ENCODE measurements at places on chromosomes 6 and 20.

- no peak for DNase-seq
These were observed 461.3 kb downstream of the KIF16B start for GRCh38 chr20:16111852-16112412.

- no peak for DNase-seq
These were observed 56.4 kb downstream of the FOXF2 start for GRCh38 chr6:1445650-1446330.

DNA sequence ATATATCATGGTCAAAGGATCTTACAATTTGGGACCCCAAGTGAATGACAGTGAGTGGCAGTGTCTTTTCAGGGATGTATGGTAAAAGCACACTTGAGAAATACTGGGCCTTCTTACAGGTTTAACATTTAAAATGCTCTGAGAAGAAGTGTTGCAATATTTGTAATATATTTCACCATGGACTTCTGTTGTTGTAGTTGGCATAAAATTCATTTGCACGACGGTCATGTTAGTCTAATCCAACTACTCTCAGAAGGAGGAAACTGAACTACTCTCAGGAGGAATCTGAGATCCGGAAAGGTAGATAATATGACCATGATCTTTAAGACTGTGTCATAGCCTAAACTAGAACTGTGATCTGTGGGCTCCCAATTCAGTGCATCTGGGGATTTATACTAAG, 700.1 kb downstream of the HDGFL1 start:
- no peak for DNase-seq

- DNase-seq = no peak
These were observed 50.0 kb upstream of the DST start for GRCh38 chr6:56692523-56693245.

- DNase-seq = no peak
These were observed 19.8 kb upstream of the LMBRD1 start for GRCh38 chr6:69816569-69816968.

GRCh38 chr6:19327241-19327640, 509.9 kb upstream of the ID4 start:
- DNase-seq = no peak

DNA sequence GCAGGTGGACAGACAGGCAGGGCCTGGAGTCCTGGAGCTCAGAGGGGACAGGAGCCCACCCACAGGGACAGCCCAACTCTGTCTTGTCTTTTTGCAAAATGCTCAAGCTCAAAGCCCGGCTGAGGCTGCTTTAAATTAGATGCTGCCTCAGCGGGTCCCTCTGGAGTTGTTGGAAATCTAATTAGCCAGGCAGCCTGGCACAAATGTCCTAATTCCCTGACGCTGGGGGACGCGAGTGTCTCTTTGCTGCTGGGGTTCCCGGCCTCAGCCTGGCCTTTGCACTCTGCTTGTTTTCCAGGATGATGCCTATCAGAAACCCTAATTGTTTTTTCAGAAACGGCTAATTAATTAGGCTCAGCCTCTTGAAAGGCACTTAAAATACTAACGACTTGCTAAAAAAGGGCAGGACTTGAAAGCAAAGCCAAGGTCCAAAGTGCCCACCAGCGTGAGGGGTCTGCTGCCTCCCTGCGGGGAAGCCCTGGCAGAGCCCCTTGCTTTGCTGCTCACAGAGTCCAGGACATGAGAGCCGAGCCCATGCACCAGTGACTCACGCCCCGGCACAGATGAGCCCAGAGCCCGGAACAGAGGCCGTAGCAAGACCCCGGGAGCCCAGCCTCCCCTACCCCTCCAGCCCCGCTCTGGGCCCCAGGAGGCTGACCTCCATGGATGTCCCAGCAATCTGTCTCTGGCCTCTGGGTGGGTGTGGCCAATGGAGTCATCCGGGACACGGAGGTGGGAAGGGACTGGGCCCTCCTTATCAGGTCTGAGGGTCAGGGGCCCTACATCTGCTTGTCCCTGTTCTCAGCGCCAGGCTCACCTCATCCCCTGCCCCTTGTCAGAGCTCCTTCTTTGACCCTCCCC, 46.0 kb upstream of the BHLHE23 start:
- DNase-seq = no peak

GRCh38 chr6:72216222-72217068, 330.1 kb downstream of the RIMS1 start:
- no peak for DNase-seq

DNA sequence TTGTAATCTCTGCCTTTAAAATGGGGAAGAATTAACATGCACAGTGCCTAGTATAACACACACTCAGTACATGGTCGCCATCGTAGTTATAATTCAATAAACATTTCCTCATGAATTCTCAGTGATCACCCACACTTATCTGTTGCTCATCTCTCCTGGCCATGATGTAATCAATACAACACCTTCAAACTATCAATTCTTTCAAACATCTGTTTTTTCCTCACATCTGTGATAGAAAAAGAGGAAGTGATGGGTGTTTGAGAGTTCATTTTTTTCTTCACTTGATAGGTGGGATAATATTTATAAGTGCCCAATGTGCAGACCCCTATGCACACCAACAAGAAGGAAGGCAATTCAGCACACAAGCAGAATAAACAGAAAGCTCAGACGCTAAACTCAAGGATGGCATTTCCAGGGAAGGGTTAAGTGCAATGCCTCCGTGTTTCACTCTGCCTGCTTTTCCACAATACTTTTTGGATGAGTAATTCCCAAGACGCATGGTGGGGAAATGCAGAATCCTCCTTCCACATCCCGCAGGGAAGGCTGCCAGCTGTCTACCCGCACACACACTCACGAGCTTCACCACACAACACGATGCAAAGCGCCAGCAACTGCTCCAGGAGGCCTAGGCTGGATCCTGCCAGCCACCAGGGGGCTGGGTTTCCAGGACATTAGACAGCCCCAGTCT, 100.3 kb downstream of the GMPR start:
- no peak for DNase-seq

GRCh38 chr6:36963451-36964290, 9.1 kb downstream of the PI16 start:
- DNase-seq = no peak

DNA sequence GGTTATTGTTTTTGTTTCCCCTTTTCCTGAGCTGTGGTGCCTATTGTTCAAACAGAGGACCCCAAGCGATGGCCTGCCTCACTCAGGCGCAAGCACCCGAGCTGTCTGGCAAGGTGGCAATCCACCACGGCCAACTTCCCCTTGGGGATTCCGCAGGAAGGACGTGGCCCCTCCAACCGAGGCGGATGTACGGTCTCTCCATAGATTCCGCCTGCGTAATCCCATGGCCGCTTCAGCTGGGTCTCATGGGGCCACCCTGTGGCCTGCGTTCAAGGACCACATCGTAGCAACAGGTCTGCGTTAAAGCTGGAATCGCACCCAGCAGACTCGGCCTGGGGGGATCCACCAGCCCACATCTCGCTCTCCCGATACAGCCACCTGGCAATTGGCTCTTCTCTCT, 79.9 kb downstream of the CEBPB start:
- DNase-seq = no peak

DNA sequence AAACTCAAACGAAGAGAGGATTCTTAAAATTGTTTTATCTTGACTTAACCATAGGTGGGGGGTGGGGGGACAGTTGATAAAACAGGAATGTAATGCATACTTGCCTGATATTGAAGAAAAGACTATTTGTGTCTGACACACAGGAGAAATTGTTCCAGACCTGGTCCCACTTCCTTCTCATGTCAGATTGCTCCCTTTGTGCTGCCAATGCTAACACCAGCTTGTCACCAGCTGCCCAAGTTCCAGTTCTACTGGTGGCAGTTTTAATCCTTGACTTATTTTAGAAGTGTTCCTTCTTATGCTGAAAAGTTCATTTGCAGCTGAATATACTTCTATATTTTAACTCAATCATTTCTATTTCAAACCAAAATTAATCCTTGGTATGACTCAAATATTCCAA, 127.3 kb downstream of the GMDS start:
- DNase-seq = no peak

DNA sequence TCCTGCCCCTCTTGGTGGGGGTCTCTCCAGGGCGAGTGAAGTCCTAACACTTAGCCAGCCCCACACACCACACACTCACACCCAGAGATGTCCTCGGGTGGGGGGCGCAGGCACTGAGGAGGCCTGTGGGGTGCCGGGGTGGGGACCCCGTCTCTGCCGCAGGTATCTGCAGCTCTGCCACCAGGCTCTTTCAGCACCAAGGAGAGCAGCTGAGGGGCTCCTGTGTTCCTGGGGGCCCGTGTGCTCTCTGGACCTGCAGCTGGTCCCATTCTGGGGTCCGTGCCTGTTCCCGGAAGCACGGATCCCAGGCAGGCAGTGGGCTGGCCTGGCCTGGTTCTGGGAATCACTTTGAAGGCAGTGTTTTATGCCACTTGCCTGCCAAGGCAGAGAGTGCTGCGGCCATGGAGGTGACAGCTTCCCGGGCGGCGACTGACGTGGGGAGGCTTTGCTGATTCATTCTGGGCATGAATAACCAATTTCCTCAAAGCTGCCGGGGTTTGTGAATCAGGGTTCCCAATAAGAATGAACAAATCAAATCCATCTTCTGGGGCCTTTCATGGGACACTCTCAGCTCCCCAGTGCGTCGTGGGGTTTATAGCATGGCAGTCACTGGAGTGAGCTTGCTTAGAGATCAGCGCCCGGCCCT, 54.4 kb upstream of the SLCO4A1 start:
- DNase-seq = no peak

DNA sequence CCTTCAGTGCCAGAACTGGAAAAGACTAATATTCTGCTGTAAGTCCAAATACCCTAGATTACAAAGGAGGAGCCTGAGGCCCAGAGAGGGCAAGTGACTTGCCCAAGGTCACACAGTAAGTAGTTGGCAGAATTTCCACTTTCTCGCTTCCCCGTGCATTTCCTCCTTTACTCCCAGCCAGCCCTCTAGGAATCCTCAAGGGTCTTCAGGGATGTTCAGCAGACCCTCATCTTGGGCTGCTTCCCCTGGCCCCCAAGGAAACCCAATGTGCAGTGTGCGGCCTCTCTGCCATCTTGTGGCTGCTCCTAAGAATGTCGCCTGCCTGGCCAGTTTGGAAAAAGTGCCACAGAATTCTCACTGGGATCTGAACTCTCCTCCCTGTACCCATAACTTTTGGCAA, 217.7 kb upstream of the LRFN2 start:
- no peak for DNase-seq

DNA sequence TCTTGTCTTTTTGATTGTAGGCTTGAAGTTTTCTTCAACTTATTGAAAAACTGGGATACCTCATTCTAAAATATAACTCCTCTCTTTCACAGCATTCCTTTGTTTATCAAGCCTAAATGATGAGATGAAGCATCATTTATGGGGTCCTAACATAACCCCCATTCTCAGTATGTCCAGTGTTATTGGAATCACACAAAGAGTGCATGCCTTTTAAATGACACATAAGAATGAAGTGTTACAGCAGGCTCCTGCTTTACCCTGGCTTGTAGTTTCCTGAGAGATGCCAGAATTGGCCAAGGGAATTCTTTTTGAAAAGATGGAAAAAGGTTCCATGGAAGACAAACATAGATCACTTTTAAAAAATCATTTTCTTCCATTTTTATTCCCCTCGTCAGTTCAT, 502.4 kb downstream of the BCKDHB start:
- DNase-seq = no peak

DNA sequence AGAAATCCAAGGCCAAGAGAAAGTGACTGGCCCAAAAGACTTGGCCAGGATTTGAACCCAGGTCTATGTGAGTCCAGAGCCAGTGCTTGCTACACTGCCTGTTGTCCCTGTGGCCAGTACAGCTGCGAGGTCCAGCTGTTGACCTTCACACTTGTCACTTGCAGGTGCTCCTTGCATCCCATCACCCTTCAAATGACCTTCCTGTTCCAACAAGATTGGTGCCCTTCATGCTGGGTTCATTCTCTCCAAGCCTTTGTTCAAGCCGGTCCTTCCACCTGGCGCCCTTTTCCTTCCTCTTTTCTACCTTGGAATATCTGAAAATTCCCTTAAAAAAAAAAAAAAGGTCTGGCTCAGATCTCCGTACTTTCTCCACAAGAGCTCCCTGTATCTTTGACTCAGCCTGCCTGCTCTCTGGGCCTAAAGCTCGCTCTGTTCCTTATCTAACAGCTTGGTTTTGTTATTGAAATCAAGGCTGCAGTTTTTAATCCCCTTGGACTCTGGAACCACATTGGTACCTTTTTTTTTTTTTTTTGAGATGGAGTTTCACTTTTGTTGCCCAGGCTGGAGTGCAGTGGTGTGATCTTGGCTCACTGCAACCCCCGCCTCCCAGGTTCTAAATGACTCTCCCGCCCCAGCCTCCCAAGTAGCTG, 22.2 kb upstream of the MRPS18A start:
- no peak for DNase-seq

- no peak for DNase-seq
These were observed 20.1 kb downstream of the RNASET2 start for GRCh38 chr6:166936079-166936787.

GRCh38 chr6:145075425-145075824, 659.9 kb downstream of the EPM2A start:
- DNase-seq = no peak

DNA sequence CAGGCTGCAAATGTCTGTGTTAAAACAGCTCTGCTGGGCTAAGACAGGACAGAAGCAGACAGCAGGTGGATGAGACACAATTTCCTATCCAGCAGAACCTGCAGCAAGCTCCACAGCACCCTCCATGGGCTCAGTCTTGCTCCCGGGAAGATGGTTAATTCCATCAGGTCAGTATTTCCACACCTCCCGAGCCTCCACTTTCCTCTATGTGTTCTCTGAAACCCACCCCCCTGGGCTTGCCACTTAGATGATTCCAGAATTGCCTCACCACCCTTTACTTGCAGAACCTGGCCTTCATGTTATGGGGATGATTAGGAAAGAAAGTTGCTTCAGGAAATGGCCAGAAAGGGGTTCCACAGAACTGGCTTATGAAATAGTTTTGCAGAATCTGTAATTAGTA, 43.8 kb downstream of the ERMARD start:
- no peak for DNase-seq

DNA sequence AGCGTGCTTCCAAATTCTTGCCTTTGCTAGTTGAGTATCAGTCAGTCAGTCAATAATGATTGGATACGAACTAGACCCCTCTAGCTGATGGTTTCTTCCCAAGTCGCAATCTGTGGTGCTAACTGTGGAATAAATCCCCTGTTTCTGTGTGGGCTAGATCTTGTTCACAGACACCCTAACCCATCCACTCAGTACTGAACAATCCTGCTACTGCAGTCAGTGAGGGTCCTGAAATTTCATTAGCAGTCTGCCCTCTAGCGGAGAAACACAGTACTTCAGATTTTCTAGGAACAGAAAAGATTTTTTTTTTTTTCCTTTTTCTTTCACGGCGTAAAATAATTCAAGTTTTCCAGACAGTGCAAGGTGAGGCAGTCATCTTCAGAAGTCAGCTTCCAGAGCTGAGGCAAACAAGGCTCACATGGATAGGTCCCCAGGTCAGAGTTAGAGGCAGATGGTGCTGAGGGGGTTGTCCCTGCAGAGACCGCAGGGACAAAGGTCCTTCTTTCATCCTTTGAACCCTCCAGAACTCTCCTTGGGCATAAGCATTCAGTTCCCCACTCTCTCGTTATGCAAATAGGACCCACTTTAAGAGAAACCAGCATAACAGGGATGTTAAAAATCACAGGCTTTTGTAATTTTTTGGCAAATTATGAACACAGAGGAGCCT, 119.6 kb downstream of the SCML4 start:
- DNase-seq = no peak

- no peak for DNase-seq
These were observed 81.9 kb upstream of the CEP162 start for GRCh38 chr6:84309336-84309735.
